ENCODE measurements at places on chromosomes 11 and 22. TPM values are rescaled to one million over a fixed set of nuclear protein-coding genes. Genes with fewer than 3 reads are reported as not detected.

GRCh38 chr22:23695571-23696325 lies 4.9 kb downstream of the RGL4 start:
- DNase-seq: no peak

GRCh38 chr11:9747828-9748227 lies 84.0 kb downstream of the SWAP70 start:
- no peak for DNase-seq

DNA sequence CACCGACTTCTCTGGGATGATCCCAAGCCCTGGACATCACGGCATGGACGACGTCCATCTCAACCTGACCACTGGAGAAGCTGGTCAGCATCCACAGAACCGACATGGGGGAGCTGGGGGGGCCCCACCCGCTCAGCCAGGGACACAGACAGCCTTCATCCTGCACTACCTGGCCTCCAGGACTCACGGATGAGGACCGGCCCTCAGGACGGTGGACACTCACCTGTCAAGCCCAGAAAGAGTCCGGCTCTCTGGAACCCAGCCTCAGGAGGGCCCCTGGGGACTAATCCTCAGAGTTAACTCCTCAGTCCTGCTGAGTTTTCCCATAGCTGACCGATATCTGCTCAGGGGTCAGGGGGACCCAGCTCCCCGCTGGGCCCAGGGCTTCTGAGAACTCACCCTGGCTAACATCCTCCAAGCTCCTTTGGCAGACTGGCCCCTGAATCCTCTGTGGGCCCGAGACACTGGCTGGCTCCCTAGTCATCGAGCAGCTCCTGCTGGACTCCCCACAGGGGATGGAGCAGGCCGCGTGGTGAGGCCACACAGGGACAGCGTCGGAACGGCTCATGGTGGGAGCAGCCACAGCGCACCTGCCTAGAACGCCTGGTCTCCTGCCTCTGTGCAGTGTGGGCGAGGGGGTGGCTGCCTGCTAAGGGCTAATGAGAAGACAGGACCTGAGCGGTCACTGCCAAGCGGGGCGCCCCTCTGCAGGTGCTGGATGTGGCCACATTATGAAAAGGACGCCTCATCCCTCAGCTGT lies 649.2 kb downstream of the BRD1 start:
- DNase-seq: no peak

DNA sequence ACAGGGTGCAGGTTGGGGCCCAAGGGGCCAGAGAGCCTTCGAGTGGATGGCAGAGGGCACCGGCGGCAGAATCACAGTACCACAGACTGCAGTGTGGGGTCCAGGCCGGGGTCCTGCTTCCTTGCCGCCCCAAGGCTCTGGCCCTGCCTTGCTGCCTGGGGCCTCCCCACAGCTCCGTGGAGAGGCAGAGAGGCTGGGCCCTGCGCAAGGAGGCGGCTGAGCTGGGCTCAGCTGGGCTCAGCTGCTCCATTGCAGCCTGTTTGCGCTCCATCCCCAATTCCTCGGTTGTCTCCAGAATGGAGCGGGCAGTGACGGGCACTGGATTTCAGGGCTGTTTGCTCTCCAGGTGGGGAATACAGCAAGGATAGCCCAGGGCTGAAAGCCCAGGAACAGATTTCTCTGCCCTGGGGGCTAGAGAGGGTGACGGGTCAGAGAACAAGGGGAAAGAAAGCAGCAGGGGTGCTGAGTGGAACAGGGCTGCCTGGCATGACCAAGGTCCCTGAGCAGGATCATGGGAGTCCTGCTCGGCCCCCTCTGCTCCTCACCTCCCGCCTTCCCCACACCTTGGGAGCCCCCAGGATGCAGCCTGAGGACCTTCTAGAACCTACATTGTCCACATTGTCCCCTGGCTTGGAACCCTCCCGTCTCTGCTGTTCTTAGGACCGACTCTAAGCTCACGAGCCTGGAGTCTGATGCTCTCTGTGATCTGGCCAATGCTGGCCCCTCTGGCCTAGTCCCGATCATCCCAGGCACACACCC lies 18.9 kb downstream of the MRGPRG start:
- DNase-seq: no peak

DNA sequence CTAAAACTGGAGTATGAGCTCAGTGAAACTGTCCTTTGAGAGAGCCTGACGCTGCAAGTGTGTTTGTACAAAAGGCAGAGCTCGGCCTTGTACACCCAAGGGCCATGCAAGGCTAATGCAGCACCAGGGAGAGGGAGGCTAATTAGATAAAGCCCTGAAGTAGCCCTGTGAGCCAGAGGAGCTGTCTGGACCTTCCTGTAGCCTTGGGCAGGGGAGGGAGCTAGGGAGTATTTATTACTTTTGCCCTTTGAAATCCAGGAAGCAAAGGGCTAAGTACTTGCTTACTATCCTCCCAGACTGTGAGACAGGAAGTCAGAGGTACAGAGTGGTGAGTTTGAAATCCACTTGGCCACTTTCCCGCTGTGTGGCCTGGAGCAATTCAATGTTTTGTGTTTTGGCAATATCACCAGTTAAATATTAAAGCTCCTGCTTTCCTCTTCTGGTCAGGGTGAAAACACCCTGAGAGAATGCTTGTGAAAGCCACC lies 10.2 kb upstream of the LDHA start:
- DNase-seq: peak; percentile 80

- DNase-seq: no peak
Measured at GRCh38 chr11:128146926-128147605, 440.3 kb downstream of the ETS1 start.

GRCh38 chr11:95922099-95922498 lies 1.8 kb downstream of the MTMR2 start:
- no peak for DNase-seq

DNA sequence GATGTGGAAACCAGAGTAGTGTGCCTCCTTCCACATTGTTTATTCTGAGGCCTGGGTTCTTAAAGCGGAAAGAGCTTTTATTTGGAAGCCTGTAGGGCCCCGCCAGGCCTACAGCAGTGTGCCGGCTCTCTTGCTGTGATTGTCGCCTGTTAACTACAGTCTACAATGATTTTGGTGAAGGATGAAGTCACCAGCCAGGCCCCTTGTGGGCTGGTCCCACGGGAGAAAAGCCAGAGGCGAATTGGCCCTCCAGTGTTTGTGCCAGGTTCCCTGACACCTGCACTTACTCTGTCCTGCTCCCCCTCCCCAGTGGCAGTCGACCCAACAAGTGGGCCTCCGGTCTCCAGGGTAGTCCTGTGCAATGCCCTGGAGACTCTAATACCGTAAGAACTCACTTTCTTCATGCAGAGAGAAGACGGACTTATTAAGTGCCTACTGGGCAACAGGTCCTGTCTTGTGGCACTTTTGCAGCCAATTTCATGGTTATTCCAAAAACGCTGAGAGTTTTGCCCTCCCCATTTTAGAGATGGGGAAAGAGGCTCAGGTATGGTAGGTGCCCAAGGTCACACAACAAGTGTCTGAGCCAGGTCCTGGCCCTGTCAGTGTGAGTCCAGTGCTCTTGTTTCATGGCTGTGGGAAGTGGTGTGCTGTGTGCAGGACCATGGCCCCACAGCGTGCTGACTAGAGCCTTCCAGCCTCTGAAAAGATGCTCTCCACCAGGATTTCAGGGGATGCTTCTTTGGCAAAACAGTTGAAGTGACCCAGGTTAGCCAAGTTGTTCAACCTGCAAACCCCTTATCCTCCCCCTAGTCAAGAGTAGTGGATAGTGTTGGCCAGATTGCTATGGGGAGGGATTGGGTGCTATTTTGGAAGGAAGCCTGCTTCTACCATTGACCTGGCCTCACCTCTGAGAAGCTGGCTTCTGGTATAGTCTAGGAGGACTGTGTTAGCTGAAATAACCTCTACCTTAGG lies 1.4 kb downstream of the MICAL2 start:
- no peak for DNase-seq

DNA sequence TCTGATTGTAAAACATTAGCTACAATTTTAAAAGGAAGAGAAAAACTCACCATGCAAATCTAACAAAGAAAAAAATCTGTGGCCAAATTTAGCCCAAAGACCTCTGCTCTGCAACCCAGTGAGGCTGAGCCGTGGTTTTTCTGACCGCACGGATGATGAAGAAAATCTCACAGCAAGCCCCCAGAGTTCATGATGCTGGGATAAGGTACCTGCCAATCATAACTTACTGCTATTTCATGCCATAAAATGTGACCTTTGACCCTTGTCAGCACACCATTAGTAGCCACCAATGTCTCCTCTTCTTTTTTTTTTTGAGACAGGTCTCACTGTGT lies 11.1 kb downstream of the CERK start:
- DNase-seq: no peak

DNA sequence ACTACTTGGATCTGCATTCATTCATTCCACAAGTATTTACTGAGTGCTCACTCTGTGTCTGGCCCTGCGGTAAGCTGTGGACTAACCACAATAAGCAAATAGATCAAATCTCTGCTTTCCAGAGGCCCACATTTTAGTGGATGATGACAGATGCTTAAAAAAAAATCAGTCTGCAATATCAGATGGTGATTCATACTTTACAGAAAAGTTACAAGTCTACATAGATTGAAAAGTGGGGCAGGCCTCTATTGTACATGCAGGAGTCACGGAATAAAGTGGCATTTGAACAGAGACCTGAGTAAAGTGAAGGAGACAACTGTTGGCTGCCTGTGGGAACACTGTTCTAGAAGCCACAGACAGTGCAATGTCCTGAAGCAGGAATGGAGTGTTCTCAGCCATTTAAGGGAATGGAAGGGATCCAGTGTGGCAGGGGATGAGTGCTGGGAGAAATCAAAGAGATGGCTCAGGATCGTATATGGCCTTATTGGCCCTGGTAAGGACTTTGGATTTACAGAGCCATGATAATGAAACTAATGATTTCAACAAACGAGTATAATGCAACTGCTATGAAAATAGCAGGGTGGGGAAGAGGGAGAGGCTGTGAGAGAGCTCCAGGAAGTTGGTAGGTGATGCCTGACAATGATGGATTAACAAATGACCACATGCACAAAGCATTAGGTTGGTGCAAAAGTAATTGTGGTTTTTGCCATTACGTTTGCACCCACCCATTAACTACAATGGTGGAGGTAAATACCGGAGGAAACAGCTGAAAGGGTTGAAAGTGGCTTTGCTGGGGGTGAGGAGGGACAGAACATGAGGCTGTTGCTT lies 31.1 kb downstream of the TMEM45B start:
- no peak for DNase-seq

DNA sequence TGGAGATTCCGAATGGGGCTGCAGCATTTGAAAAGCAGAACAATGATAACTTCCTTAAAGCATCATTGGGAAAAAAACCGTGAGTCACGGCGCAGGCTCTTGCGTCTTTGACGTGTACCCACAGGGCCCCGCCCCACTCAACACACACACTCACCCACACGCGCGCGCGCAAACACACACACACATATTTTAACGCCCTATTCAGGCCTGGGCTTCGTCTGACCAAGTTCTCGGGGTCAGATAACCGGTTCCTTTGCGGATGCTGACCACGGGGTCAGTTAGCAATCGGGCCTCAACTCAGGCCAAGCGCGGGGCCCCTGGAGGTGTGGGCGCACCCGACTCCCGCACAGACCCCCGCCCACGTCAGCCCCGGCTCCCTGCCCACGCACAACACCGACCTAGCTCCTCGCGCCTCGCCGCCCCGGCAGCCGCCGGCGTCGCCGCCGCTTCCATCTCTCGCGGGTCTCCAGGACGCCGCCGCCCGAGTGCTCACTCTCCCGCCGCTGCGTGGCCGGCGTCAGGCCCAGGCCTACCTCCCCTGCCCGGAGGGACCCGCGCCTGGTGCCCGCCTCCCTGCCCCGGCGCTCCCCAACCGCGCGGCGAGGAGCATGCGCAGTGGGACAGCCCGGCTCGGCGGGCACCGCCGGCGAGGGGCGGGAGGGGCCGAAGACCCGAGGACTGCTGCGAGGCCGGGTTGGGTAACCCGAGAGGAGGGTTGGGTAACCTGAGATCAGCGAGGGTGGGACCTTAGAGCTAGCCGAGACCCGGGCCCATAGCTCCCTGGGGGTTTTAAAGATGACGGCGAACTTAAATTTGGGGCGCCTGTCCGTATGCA lies at the start of gene SLC36A4:
Gene SLC36A4, minus strand, starts transcription at position 612 of the 835 bp plus-strand sequence. Its CDS starts 159 bp downstream, at position 453.
- peak; percentile 91 for DNase-seq

GRCh38 chr11:119051440-119052162 lies 5.4 kb downstream of the HYOU1 start:
- no peak for DNase-seq

- DNase-seq: no peak
Measured at GRCh38 chr11:111331711-111332479, 33.5 kb downstream of the POU2AF3 start.

GRCh38 chr11:118430956-118431355 lies 5.3 kb upstream of the KMT2A start:
- no peak for DNase-seq

DNA sequence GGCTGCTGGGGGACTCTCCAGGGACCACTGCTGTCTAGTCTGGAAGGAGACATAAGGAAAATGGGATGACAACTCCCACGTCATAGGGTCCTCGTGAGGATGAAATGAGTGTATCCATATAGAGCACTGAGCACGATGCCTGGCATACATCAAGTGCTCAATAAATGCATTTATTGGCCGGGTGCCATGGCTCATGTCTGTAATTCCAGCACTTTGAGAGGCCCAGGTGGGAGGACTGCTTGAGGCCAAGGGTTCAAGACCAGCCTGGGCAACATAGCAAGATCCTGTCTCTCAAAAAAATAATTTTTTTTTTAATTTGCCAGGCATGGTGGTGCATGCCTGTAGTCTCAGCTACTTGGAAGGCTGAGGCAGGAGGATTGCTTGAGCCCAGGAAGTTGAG lies 12.2 kb upstream of the TPST2 start:
- no peak for DNase-seq

- no peak for DNase-seq
Measured at GRCh38 chr22:26215736-26216135, 46.5 kb downstream of the SEZ6L start.

DNA sequence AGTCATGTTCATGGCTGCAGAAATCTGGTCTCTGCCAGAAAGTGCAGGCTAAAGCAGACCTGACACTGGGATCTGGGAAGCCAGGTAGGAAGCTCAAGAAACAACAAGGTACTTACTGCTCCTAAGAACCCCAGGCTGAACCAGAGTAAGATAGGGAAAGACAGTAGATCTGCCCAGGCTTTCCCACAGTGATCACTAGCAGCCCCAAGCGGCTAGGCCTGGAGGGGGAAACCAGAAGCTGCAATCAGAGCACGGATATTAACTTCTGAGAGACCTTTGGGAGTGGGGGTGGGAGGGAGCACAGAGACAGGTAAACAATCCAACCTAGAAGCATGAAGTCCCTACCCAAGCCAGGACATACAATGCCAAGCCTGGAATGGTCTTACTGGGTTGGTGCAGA lies 135.2 kb upstream of the C11orf58 start:
- no peak for DNase-seq

DNA sequence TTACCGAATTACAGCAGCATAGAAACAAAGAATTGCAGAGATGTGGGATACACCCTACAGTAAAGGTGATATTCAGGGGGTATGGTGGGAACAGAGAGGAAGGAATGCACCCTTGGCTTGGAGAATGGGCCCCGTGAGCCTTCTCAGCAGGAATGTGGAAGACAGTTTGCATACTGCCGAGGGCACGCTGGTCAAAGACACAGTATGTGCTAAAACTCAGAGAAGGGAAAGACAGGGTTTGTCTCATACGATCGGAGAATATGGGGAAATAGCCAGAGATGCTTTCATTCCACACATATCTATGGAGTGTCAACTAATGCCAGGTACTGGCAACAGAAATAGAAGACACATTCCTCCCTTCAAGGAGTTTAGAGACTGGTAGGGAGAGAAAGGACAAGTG lies 36.9 kb downstream of the UBASH3B start:
- DNase-seq: no peak

OR5A1 gene
- total RNA-seq: not detected

LRRC32 gene
- 117 TPM for total RNA-seq

OR8K3 gene
- total RNA-seq: not detected

PLEKHA7 gene
- 41.6 TPM for total RNA-seq

MS4A15 gene
- not detected for total RNA-seq

CD3E gene
- total RNA-seq: 3.6 TPM

RFPL2 gene
- not detected for total RNA-seq
